Cardiac atrium fibroblast (primary cell): ENCODE measurements at places on chromosomes 2 and 18. TPM values are rescaled to one million over a fixed set of nuclear protein-coding genes. Genes with fewer than 3 reads are reported as not detected.

ESCO1 gene
- 10.5 and 10.8 TPM in 2 replicates for total RNA-seq

PFN4 gene
- total RNA-seq = not detected in 2 replicates

PNPT1 gene
- 14.1 and 19.3 TPM in 2 replicates for total RNA-seq

IL36G gene
- total RNA-seq = not detected in 2 replicates

MAP3K19 gene
- total RNA-seq = not detected in 2 replicates

COL4A3 gene
- total RNA-seq = 3.1 and 3.2 TPM in 2 replicates

RAX gene
- total RNA-seq = not detected in 2 replicates

MYO7B gene
- total RNA-seq = 0.18 TPM in 1 of 2 replicates, not detected in the other

DSEL gene
- 21.3 and 26.1 TPM in 2 replicates for total RNA-seq

FAM161A gene
- total RNA-seq = 0.65 and 1.3 TPM in 2 replicates

VWA3B gene
- total RNA-seq = not detected in 2 replicates

PHOSPHO2 gene
- 0.36 and 1.1 TPM in 2 replicates for total RNA-seq
